SHP77 treated with DMSO at 0.1 percent for 48 hours (cell line): ENCODE measurements at places on chromosomes 11 and 22.

DNA sequence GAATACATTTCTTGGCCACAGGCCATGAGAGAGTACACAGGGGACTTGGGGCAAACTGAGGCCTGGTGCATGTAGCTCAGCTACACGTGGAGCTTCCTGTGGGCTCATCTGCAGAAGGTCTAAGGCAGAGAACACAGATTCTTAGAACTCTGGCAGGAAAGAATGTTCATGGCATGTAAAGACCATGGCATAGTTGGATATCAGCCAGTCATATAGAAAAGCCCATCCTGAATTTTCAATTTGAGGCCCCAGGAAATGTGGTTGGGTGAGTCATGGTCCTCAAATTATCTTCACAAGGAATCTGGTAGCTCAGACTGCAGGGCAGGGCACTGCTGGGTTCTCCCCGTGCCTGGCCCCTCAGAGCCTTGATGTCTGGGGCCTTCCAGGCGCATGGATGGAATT, 13.7 kb upstream of the ST3GAL4 start:
- DNase-seq: no peak

DNA sequence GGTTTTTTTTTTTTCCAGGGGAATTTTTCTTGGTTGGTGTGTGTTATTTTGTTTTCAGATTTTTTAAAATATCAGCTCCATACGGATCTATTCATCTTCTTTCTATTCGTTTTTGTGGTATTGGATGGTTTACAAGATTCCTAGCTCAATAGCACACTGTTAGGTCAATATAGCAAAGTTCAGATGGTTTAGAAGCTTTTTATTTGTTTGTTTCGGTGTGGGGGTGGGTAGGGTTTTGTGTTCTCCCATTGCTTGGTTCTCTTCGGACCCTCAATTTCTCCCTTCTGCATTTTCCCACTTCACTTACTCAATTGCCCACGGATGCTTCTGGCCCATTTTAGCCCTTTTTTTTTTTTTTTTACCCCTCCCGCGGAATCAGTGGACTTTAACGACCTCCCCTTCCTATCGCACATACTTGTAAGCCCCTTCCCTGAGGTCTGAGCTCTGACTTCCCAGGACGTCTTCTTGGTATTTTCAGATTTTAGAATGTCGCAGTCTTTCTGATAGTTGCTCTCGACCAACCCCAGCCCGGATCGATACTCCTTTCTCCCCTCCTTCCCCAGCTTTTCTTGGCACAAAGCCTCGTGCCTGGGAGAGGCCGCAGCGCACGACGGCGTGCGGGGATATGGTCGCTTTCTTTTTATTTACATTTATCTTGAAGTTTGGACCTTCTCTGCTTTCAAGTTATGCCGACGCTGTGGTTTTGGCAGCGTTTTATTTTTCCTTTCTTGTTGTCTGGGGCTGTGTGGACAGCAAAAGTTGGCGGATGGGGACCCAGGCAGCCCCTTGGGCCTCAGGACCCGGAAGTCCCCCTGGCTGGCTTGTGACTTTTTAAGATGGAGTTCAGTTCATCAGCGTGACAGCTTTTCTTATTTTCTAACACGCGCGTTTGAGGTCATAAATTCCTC, 4.4 kb upstream of the SPDYC start:
- DNase-seq: no peak

DNA sequence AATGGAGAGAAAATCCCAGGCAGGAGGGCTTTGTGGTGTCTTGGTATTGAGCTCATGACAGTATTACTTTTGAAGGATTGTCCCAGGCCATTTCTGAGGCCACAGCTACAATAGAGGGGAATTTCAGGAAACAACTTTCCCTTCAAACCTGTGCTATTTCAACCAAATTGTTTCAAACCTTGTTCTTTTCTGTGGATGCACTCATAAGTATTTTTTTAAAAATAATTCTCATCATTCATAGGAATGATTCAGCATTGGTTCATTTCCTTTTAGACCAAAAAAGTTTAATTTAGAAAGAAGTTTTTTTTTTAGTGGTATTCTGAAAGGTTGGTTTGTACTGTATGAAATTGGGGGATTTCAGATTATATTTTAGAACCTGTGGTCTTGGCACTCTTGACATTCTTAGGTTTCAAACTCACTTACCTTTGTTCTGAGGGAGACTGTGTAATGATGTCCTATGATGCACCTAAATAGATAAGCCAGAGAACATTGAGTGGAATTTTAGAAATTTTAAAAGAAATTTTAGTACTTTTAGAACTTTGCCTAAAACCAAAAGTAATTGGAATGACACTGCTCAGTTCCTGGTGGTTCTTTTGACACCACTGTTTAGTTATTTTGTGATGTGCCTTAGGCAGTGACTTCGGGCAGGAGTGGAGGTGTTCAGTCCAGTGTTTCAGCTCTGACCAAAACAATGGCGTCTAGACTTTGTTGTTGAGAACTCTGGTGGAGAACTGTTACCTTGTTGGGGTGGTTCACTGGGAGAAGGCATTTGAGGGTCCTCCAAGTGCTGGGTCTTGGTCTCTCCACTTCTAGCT, 12.2 kb downstream of the TEAD1 start:
- DNase-seq: no peak

DNA sequence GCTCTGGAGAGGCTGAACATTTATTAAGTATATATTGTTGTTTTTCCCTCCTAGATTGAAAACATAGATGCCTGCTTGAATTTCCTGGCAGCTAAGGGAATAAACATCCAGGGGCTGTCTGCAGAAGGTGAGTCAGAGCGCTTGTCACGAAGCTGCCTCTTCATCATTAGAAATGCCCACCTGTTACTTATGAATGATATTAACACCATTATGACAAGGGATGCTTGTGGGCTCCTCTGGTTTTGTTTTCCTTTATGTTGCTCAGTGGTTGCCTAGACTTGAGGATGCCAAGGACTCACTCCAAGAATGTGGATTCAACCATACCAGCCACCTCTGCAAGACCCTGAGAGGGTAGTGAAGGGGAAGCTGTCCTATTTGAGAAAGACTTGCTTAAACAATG, 156.2 kb downstream of the NAV2 start:
- no peak for DNase-seq

GRCh38 chr22:17775781-17776465, 1.7 kb upstream of the BID start:
- no peak for DNase-seq
